Activated CD8-positive, alpha-beta T cell treated with anti-CD3 and anti-CD28 coated beads, Interleukin-2, amount 10 ng/mL, durations not matched to agents 7 days and 5 days (primary cell): ENCODE measurements at places on chromosomes 16 and 17.

- DNase-seq = no peak
These were observed 998 bp upstream of the TMEM11 start for GRCh38 chr17:21214777-21215541.

- DNase-seq = no peak
These were observed 317.2 kb upstream of the KCNJ16 start for GRCh38 chr17:69757688-69758430.

- DNase-seq = no peak
These were observed 5.3 kb downstream of the SRCIN1 start for GRCh38 chr17:38600416-38600815.

GRCh38 chr16:31138621-31139578, 3.4 kb upstream of the PRSS8 start:
- DNase-seq = no peak

DNA sequence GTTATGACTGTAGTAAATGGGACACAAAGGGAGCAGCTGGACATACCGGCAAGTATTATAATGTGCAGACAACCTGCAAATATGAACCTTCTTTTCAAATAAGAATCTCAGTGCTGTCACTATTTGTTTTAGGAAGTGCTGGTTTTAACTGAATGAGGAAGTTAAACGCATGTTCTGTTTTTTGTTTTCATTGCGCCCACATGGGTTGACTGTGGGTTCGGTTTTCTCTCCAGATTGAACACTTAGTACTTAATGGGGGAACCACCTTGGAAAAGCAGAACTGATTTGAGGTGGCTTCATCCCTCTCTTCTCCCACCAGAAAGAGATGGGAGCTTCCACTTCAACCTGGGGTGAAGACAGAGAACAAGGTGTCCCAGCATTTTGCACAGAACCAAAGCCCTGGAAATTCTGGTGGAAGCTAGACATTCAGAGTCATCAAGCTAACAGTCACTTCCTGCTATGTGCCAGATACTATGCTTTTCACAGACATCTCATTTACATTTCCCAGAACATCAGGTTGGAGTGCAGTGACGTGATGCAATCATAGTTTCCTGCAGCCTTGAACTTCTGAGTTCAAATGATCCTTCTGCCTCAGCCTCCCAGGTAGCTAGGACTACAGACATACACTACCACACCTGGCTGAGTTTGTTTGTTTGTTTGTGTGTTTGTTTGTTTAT, 149.8 kb downstream of the CDH13 start:
- no peak for DNase-seq

- DNase-seq = no peak
These were observed 185.3 kb downstream of the ZNF423 start for GRCh38 chr16:49670627-49671026.

- DNase-seq = no peak
These were observed 27.9 kb downstream of the CDR2 start for GRCh38 chr16:22346483-22346882.

- no peak for DNase-seq
These were observed 106.7 kb upstream of the FOXF1 start for GRCh38 chr16:86403541-86404163.

DNA sequence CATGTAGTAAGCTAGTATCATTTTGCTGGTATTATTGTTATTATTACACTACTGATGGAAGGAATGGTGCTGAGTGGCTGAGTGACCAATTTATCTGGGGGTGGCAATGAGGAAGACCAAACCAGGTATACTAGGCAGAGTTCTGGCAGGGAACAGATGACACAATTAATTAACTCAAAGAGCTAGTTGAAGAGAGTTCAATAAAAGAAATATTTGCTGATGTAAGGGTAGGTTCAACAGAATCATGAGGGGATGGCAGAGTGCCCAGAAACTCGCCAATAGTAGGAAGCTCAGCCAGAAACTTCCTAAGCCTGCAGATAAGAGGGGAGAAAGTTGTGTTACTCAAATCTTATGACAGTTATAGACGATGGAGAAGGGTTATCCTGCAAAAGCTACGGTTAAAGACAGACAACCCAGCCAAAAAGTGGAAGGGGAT, 352.5 kb downstream of the KCNJ2 start:
- DNase-seq = no peak

DNA sequence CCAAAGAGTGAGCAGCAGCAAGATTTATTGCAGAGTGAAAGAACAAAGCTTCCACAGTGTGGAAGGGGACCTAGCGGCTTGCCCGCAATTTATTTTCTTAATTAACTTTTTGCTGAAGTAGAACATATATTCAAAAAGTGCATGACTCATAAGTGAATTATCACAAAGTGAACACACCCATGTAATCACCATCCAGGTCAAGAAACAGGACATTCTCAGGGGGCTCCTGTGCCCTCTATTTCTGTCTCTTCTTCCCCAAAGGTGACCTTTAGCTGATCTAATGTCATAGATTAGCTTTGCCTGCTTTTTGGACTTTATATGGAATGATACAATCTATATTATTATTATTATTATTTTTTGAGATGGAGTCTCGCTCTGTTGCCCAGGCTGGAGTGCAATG, 19.9 kb downstream of the ERAL1 start:
- no peak for DNase-seq

- DNase-seq = no peak
These were observed 20.0 kb downstream of the IST1 start for GRCh38 chr16:71915350-71915749.

- DNase-seq = no peak
These were observed 692 bp upstream of the SOCS1 start for GRCh38 chr16:11256661-11257130.

DNA sequence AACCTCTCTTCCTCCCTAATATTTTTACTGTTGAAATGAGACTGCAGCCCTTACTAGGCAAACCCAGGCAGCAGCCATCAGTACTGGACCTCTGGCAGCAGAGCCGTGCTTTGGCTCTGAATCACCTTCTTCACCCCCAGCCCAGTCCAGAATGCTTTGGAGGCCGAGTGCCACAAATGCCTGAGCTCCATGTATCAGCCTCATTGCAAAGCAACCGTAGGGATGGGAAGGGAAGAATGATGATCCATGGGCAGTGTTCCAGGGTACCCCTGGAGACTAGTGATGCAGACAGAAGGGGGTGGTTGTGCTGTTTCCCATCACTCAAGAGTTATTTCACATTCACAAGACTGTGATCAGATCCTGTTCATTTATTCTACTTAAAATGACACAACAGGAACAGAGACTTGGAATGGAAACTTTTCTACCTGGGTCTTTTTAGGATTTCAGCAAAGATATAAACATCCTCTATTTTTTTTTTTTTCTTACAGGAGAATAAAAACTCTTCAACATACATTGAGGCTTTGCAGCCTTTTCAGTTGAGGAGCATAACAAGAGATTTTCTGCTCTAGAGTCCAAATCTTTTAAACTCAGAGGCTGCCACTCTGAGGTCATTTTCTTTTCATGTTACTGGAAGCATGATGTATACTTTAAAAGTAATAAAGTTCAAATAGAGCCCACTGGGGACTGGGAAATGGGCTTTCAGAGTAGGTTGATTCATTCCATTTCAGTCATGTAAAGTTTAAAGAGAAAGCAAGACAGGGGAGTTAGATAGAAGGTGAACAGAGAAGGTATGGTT, 138.3 kb downstream of the KCNJ2 start:
- DNase-seq = no peak

- no peak for DNase-seq
These were observed 2.0 kb upstream of the ELMO3 start for GRCh38 chr16:67196881-67197280.

GRCh38 chr16:54953461-54953860, 22.8 kb downstream of the IRX5 start:
- no peak for DNase-seq

DNA sequence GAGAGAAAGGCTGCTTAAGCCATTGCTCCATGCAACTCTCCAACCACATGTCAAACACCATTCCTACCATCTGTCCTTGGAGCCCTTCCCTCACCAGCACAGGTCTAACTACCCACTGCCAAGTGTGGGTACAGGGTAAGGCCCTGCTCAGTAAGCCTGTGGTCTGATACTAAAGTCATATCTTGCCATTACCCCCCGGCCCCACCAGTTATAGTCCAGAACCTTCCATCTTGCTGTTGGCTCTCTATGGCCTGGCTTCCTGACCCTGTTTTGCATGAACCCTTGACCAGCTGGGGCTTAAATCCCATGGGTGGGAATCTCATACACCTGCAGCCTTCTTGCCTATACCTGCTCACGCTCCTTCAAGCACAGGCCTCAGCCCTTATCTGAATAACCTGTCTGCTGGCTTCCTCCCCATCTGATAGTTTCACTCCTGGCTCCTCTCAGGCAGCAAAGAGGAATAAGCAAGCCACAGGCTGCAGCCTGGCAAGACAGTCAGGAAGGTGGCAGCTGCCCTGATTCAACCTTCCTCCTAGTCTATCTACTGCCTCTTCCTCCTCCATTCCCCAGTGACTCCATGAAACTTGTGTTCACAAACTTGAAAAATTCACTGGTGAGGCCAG, 64.1 kb downstream of the ZFHX3 start:
- no peak for DNase-seq

GRCh38 chr16:87267566-87267965, 49.6 kb downstream of the C16orf95 start:
- no peak for DNase-seq

GRCh38 chr16:82880346-82880745, 253.6 kb downstream of the CDH13 start:
- no peak for DNase-seq

- DNase-seq = no peak
These were observed 139.4 kb downstream of the ZFHX3 start for GRCh38 chr16:72908362-72909167.

DNA sequence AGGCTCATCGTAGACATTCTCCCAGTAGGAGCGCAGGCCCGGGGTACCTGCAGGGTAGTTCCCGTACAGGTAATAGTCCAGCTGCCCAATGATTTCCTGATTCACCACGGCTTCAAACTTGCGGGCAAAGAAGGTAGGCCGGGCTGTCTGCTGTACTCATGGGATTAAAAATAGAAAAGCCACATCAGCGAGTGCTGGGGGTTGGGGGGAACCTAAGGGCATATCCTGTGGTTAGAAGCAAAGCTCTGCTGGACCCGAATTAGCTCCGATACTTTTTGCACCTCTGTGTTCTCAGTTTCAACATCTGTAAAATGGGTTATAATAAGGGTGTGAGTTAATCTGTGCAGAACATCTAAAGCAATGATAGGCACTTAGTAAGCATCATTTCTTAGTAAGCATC, 336.2 kb downstream of the XYLT1 start:
- DNase-seq = peak; percentile 25

GRCh38 chr17:53061446-53061845, 761.3 kb upstream of the KIF2B start:
- DNase-seq = no peak

DNA sequence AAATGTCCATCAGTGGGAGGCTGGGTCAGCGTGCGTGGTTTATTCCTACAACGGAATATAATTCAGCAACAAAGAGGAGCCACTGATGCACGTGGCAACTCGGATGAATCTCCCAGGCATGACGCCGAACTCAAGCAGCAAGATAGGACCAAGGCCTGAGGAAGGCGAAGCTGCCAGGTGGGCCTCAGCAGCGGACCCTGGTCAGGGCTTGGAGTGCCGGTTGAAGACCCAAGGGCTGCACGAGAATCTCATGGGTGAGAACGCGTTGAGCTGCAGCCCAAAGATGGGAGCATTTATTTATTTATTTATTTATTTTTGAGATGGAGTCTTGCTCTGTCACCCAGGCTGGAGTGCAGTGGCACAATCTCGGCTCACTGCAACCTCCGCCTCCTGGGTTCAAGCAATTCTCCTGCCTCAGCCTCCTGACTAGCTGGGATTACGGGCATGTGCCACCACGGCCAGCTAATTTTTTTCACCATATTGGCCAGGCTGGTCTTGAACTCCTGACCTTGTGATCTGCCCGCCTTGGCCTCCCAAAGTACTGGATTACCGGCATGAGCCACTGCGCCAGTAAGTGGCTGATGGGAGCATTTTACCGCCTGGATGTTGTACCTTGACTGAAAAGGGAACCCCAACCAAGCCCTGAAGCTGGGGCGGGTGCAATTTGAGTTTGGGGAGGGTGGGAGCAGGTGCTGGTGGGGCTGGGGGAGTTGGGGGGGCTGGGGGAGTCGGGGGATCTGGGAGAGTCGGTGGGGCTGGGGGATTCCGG, 18.1 kb upstream of the BAHCC1 start:
- DNase-seq = no peak

DNA sequence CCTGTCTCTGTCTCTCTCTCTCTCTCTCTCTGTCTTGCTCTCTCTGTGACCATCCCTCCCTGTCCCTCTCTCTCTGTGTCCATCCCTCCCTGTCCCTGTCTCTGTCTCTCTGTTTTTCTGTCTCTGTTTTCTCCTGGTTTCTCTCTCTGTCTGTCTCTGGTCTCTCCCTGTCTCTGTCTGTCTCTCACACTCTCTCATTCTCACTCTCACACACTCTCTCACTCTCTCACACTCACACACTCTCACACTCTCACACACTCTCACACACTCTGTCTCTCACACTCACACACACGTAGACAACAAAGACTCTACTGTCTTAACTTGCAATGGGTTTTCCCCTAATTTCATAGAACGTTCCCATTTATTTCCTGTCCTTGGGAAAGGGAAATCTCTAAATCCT, 299.5 kb downstream of the FOXL1 start:
- no peak for DNase-seq

- no peak for DNase-seq
These were observed 291.7 kb downstream of the CEP112 start for GRCh38 chr17:65900216-65900615.

GRCh38 chr16:84096447-84097005, 20.2 kb downstream of the MBTPS1 start:
- no peak for DNase-seq

DNA sequence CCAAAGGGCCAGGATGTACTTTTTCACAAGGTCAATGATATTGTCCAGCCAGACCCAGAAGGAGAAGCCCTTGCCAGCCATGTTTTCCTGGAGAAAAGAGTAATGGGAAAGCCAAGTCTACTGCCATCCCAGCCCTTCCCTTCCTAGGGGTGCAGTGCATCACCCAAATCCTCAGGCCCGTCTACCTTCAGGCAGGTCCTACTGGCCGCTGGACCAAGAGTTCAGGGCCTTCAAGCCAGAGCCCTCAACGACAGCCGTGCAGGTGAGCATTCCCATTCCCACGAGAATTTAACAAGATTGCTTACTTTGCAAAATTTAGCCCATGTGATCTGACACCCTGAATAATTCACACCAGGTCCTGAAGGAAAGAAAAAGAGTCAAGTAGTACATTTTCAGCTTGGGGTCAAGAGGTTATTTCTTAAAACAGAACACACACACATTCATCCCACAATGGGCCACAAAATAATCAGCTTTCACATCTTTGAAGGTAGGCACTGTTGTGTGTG, 35.0 kb downstream of the STAT5A start:
- DNase-seq = no peak

- DNase-seq = no peak
These were observed 1.3 kb downstream of the KCTD2 start for GRCh38 chr17:75048249-75048878.

DNA sequence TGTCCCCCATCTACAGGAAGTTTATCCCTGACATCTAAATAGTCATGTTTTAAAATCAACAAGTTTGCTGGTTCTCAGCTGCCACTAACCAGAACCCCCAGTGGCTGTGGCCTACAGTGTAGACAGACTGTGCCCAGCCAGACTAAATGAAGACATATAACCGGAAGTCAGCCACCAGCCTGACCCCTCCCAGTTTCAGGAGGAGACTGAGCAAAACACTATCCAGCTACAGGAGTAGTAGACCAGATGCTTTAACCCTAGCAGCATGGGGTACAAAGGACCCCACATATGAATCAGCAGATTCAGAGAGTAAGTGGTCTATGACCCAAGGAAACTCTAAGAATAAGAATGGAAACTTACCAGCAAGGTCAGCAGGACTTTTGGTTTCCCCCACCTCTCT, 83.4 kb downstream of the HIC1 start:
- DNase-seq = peak; percentile 63
